ENCODE measurements at places on chromosomes 5 and 9.
A peak's percentile ranks its signal among the peaks of the same experiment; 100 is the strongest.

GRCh38 chr5:60802986-60803385 lies 41.1 kb downstream of the ELOVL7 start:
- DNase-seq, result no peak

- DNase-seq, result peak; percentile 50
These were observed 24.5 kb downstream of the C9orf152 start for GRCh38 chr9:110183208-110184145.

GRCh38 chr9:89992326-89993198 lies 387.8 kb downstream of the GADD45G start:
- no peak for DNase-seq

GRCh38 chr5:139104577-139105276 lies 93.4 kb downstream of the SIL1 start:
- no peak for DNase-seq

DNA sequence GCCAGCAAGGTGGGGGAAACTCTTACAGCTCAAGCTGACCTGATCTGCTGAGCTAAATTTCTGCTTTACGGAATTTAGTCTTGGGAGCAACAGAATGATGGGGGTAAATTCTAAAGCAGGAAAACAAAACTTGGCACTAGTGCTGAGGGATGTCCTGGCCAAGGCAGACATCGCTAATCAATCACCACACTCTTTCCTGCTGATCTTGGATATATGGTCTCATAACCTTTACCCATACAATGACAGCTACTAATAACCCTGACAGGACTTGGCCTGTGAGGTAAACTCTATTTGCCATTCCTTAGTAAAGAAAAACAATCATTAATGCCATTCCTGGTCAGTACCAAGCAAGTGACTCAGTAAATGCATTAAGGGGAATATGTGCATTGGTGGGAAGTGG lies 51.5 kb downstream of the PPARGC1B start:
- no peak for DNase-seq

GRCh38 chr5:171342362-171343111 lies 33.5 kb downstream of the TLX3 start:
- peak; percentile 37 for DNase-seq

DNA sequence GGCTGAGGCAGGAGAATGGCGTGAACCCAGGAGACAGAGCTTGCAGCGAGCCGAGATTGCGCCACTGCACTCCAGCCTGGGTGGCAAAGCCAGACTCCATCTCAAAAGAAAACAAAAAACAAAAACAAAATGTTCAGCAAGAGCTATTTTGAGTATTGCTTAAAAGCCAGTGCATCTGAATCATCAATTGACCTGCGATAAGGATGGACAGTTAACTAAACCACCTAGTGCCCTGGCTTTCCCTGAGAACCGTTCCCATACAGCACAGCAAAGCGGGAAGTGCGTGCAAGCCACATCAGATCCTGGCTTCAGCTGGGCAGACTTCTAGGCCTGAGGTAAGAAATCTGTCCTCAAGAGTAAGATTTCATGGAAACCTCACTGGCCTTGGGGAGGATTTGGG lies 2.7 kb downstream of the DYNC2I2 start:
- no peak for DNase-seq

- no peak for DNase-seq
These were observed 12.4 kb downstream of the SLC36A1 start for GRCh38 chr5:151459680-151460324.

DNA sequence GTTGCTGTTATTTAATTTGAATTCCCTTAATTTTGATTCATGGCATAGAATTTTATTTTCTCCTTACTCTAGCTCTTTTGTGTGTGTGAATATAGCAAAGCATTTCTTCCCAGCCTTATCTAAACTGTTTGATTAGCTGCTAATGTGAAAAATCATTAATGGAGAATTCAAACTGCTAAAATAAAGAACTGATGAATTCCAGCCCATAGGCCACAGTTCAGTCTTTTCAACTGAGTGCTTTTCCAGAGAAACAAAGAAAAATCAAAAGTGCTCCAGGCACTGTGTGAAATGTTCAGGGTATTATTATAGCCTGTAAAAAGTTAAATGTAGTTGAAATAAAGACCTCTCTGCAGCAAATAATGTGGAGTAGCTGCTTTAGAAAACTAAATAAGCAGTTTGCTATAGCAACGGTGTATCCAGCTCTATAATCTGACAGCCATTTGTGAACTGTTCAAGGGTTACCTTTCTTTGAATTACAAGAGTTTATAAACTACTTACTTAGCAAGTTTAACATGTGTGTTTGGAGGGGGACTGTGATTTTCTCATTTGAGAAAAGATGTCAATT lies 123.8 kb downstream of the GIN1 start:
- DNase-seq, result no peak

DNA sequence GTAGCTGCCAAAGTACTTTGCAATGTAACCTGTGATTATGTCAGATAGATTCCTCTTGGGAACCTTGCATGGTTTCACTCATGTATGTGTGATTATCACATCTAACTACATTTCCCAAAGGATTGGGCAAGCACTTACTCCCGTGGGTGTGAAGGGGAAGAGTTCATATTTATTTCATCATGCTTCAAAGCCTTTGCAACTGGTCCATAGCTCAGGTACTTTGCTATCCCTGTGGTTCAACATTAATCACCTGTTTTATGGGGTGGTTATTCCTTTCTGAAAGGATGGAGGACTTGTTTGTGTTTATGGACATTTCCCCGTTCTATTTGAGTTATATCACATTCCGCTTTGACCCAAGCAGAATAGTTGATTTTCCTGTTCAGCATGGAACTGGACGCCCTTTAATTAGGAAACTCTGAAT lies 13.6 kb upstream of the ERMP1 start:
- no peak for DNase-seq

- no peak for DNase-seq
These were observed 15.0 kb downstream of the DNM1 start for GRCh38 chr9:128218172-128218517.

- DNase-seq, result no peak
These were observed 1.6 kb downstream of the RAD23B start for GRCh38 chr9:107284636-107285035.

DNA sequence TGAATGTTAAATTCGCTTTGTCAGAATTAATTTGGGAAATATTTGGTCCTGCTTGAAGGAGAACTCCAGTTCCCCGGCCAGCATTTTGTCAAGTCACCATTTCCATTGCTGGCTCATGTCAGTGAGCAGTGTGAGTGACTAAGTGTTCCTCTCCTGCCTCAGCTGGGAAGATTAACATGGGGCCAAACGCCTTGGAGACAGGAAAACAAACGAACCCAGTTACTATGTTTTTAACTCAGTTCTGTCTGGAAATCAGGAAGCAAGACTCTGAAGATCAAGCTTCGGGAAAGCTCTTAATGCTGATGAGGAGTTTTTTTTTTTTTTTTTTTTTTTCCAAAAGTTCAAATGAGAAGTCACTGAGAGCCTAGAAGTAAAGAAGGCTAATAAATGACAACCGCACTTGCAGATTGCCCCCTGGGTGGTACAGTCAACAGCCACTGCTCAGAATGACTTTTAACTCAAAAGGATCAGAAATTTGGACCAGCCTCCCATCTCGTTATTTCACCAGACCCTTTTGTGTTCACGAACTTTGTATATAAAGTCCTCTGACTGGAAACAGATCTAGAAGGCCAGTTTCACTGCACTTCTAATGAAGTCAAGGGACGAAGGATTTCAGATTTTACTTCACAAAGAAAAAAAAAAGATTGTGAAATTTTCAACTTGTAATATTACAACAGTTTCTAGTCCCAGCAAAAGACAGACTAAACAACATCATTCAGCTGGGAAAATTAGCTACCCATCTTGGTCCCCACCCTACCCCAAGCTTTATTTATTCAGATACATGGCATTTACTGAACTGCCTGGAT lies 121.3 kb downstream of the LHFPL2 start:
- no peak for DNase-seq

DNA sequence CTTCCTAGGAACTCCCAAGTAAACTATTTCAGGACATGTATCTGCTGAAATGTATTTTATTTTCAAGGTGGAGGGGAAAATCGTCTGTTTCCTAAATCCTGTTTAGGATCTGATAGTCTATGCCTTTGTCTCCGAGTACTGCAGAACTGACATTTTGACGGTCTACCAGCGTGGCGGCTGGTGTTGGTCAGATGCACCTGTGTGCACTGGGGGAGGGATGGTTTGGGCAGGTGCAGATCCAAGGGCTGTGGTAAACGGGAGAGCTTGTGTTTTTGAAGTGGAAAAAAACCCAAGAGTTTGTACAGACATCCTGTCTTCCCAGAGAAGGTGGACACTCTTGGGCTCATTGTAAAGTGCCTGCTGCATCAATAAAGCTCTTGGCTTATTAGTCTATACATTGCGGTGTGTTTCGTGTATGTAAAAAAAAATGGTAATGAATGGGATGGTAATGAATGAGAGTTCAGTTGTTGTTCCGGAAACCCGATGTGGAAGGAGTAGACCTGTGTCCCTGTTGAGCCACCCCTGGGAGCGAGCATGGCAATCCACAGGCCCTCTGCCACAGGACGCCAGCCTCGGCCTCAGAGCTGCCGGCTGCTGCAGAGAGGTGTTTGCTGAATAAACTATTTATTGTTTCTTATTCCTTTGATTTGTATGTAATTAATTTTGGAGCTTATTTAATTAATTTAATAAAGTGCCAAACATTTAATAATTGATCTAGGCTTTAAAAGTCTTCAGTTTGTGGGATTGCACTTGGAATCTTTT lies 15.3 kb downstream of the ARPC5L start:
- DNase-seq, result no peak

GRCh38 chr5:151598984-151599383 lies 7.9 kb upstream of the FAT2 start:
- DNase-seq, result no peak

- no peak for DNase-seq
These were observed 15.9 kb upstream of the RNF38 start for GRCh38 chr9:36415822-36416525.

- no peak for DNase-seq
These were observed 439.6 kb downstream of the CSNK1G3 start for GRCh38 chr5:123951582-123951977.

DNA sequence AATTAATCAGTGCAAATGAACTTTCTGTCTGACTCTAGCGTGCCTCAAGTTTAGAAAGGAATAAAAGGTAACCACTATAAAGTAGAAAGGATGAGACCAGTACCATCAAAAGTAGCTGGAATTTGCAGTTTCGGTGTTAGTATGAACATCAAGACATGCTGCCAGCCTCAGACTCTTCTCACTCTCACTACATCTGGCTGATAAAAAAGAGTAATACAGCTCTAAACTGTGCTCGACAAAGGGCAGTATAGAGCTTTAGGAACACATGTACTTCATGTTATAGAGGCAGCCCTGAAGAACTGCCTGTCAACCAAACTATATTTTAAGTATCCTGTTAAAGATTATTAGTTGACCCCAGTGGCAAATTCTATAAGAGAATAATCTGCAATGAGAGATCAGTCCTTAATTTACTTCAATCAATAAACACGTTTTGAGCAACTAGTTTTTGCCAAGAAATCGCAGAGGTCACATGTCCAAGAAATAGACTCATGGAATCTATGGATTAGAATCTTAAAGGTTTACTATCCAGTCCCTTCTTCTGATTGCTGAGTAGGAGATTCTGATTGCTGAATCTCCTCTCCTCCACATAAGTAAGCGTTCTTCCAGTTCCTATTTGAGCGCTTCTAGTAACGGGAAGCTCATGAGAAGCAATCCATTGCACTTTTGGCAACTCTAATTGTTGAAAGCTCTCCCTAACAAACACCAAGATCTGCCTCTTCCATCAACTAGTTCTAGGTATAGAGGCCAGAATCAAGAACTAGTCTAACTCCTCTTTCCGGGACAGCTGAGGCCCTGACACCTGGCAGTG lies 941 bp downstream of the XPA start:
- no peak for DNase-seq

- DNase-seq, result no peak
These were observed 294.9 kb upstream of the IRX1 start for GRCh38 chr5:3300726-3301125.

DNA sequence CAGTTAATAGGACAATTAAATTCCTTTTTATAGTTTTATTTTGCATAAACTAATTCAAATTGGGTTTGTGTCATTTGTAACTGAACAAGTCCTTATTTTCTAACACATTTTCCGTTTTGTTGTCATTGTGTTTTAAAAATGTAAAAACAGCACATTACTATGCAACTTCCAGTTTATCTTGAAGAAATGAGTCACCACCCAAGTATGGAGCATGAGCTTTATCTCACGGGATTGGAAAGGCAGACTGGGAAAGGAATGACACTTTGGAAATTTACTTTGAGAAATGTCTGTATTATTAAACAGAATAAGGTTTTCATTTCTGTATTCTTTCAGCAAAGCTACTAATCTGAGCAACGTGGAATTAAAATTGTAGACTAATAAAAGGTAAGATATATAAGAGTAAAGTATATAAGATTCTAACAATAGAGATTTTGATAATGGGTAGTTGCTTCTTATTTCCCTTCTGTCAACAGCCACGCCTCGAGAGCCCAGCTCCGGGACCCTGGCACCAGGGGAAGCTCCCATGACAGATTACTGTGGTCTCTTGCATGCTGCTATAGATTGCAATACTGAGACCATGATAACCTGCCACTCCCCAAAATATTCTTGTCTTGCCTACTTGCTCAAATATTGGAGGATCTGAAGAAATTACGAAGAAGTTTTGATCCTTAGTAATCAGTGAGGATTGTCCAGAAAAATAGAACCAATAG lies 433.1 kb downstream of the CHSY3 start:
- no peak for DNase-seq

DNA sequence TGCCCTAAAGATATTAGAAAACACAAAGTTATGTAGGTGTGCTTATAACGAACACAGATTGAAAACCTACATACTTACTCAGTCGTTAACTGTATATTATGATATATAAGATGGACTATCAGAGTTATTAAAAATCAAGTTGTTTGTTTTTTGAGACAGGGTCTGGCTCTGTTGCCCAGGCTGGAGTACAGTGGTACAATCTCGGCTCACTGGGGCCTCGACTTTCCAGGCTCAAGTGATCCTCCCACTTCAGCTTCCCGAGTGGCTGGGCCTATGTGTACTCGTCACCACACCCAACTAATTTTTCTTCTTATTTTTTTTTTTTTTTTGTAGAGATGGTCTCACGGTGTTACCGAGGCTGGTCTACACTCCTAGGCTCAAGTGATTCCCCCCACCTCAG lies 158.3 kb downstream of the TSSK1B start:
- no peak for DNase-seq
